NCI-H1092 treated with DMSO at 0.1 percent for 48 hours (cell line): ENCODE measurements at places on chromosomes 2 and 18.
A peak's percentile ranks its signal among the peaks of the same experiment; 100 is the strongest.

- DNase-seq, result no peak
Observed at GRCh38 chr18:32308493-32309120, 118.8 kb downstream of the MEP1B start.

DNA sequence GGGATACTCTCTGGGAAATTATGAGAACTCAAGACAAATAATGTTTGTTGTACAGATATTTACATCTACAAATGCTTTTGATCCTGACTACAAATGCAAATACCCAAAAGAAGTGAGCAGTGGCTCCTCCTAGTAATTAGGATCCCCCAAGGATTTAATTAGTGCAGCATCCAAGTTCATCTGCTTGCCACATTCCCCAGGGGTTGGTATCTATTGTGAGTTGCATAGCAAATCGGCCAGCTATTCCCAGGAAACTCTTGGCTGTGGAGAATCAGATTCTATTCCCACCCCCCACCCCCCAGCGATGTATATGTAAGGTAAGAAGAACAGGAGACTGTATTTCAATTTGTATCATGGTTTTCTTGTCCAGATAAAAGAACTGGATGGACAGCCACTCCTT, 725.1 kb upstream of the CDH7 start:
- DNase-seq, result no peak

DNA sequence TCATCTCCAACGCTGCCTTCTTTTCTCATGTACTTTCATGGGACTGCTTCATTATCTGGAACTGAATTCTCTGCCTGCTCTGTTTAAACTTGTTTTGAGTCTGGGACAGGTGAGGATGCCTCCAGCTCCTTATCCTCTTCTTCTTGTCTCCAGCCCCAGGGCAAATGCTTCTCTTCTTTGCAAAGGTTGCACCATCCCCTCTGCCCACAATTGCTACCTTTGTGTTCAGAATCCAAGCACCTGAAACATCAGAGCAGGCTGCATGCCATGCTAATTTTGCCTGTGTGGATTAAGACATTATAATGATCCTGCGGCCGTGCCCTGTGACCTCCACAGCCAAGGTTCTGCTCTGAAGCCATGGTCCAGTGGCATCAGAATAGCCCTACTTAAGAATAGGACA, 309.5 kb downstream of the EPHA4 start:
- no peak for DNase-seq

GRCh38 chr18:74203811-74204210, 55.5 kb downstream of the TIMM21 start:
- no peak for DNase-seq

DNA sequence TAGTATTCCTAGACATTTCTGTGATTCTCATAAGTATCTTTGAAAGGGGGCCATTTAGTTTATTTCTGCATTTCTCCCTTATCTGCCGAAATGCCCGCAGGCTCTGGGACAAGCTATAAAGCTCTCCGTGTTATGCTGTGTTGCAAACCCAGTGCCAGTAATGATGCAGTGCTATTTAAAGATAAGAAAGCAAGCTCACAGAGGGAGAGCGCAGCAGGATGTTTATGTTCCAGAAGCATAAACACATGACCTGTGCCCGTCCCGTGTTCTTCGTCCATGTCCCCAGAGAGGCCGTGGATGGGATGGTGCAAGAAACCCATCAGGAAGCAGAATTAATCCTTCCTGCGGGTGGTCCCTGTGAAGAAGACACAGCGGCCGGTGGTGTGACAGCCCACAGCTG, 99.4 kb downstream of the NEDD4L start:
- no peak for DNase-seq

DNA sequence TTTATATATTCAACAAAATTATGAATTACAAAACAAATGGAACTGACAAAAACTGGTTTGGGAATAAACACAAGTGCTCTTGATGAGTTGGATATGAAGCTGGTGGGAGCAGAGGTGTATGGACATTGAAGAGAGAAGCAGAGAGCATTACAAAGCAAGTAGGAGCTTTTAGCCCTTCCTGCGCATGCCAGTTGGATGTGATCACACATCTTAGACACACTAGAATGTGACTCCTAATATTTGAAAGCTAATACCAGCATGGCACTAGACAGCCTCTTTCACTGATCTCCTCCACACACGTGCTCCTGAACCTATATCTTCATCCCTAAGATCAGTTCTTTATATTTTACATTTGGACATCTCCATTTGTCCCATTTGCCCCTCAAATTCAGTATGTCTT, 298.1 kb downstream of the MTX2 start:
- DNase-seq, result no peak

- DNase-seq, result no peak
Observed at GRCh38 chr2:85435981-85436835, 17.7 kb downstream of the SH2D6 start.

DNA sequence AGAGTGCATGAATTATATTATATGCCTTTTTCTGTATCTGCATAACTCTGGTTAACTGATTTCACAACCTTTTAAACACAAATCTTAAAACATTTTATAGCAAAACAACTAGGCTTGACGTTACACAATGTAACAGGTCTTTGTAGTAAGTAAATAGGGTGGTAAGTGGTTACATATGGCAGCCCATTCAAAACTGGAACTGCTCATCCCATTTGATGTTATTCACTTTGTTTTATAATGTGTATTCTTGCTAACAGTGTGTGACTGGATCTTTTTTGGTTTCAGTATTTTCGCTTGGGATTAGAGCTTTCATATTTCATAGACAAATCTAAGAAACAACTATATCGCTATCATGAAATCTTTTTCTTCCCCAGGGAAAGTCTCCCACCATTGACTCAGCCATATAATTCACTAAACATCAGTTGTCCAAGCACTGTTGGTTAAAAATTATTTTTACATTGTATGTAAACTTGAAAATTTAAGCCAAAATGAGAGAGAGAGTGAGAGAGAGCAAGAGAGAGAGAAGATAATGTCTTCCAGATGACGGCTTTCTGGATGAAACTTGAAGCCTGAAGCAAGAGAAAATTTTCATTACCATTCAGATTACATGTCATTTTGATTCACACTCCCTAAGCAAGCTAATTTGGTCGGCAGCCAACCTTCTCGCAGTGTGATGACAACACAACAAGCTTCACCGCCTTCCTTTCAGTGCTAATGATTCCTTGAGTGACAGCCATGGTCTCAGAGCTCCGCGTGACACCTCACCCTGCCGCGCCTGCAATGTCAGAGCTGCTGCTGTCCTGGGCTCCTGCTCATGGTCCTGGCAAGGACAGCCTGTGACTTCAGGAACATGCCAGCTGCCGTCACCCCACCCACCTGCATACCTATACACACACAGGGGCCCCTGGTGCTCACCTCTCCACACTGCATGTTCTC, 946.9 kb upstream of the SOX11 start:
- peak; percentile 3 for DNase-seq

- no peak for DNase-seq
Observed at GRCh38 chr2:201931475-201931874, 102.2 kb upstream of the FZD7 start.

GRCh38 chr2:46356991-46357390, 59.8 kb downstream of the EPAS1 start:
- no peak for DNase-seq

DNA sequence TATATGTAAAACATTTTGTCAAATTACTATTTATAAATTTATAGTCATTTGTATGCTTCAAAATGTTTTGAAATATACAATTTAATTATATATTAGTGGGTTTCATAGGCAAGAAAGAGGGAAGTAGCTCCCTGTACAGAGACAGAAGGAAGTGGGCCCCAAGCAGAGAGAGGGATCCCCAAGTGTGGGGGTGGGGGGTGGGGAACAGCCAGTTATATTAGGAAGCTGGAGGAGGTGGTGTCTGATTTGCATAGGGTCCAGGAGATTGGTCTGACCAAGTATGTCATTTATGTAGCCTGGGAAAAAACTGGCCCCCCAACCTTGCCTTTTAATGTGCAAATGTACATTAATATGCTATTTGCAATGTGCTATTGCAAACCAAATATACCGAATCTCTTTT, 76.5 kb upstream of the ZSWIM2 start:
- no peak for DNase-seq

GRCh38 chr18:37483984-37484819, 81.4 kb downstream of the CELF4 start:
- DNase-seq, result no peak

DNA sequence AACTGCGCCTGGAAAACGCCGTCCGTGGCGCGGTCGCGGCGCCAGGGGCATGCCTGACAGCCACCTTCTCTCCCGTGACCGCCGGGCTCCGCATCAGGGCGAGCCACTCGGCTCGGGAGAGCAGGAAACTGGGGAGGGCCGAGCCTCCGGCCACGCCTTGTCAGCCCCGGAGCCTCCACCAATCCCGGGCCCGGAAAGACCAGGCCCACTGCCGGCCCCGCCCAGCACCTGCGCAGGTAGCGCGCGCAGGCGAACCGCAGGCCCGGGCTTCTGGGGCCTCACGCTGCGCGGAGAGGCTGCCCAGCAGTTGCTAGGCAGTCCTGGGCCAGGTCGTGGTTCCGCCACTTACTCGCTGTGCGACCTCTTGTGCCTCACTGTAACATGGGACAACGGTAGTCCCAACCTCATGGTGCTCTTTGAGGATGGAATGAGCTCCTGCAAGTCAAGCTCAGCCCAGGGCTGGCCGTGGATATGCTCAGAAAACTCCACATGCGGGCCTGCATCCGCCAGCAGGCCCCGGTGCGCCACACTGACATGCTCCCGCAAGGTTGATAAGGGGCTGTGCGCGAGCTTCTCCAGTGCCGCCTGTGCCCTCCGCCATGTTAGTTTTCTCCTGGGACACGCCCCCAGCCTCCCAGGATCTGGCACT, 97.1 kb downstream of the INHBB start:
- no peak for DNase-seq

GRCh38 chr2:147679955-147680531, 164.8 kb upstream of the ACVR2A start:
- peak; percentile 87 for DNase-seq

GRCh38 chr18:11808001-11808855, 43.0 kb upstream of the CHMP1B start:
- DNase-seq, result no peak

GRCh38 chr2:122423934-122424333, 668.5 kb downstream of the TSN start:
- no peak for DNase-seq

DNA sequence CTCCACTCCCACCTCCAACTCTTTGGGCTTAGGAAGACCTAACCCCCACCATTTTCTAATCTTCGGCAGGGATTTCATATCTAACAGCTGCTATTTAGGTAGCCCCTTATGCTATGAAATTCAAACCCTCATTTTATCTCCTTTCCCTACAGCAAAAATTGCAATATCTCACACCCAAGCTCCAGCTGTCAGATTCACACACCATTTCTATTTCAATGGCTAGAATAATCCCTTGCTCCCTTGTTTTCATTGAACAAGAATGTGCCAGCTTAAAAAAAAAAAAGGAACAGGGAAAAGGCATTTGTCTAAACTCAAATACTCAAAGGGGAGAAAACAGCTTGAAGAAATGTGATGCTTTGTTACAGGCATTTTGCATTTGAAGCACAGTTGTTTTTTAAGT, 850.6 kb upstream of the ACVR2A start:
- DNase-seq, result no peak

GRCh38 chr2:15607709-15608391, 16.2 kb downstream of the DDX1 start:
- DNase-seq, result no peak

DNA sequence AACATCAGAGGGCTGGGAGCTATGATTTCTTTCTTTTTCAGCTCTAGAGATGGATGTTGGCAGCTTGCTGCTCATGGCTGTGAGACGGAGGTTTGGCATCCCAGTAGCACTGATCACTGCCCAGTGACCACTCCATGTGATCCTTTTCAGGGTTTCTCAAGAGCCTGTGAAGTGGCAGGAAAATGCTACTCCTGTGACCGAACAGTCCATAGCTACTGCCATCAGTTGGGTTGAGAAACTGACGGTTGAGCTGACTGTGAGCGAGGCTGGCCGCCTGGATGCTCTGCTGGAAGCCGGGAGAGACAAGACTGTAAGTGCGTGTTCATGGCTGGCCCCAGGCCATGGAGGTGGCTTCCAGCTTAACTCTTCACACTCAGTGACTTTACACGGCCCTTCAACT, 34.2 kb downstream of the VWA3B start:
- DNase-seq, result no peak

GRCh38 chr2:217228732-217229131, 368.9 kb upstream of the TNP1 start:
- DNase-seq, result no peak

- no peak for DNase-seq
Observed at GRCh38 chr2:229429589-229429988, 158.5 kb upstream of the PID1 start.

DNA sequence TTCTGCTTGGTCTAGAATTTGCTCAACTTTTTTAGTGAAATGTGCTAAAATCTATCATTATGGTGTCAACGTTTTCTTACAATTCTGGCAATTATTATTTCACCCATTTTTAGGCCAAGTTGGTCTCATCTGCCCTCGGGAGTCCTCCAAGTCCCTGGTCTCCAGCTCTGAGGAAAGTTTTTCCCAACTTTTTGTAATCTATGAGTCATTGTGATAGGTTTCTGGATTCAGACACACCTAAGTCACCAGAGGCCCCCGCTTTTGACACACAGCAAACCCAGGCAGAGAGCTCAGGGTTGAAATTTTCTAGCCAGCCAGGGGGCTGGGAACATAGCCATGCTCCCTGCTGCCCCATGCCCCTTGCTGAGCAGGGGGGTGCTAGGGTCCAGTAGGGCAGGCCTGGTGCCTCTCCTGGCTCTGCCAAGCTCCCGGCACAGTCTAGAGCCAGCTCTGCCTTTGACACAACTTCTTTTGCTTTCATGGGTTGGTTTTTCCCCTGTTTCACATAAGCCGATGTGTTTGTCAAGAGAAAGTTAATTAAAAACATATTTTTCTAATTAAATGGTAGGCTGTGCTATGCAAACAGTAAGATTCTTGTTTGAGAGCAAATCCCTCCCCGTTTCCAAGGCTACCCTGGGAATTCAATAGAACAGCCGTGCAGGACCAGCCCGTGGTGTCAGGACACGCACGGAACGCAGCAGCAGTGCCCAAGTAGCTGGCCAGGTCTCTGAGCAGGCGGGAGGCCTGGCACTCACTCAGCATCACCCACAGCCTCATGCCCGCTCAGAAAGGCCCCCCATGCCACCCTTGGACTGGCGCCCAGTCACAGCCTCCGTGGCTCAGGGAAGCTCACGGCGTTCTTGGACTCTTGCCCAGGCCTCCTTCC, 25.5 kb upstream of the SNED1 start:
- DNase-seq, result peak; percentile 55

DNA sequence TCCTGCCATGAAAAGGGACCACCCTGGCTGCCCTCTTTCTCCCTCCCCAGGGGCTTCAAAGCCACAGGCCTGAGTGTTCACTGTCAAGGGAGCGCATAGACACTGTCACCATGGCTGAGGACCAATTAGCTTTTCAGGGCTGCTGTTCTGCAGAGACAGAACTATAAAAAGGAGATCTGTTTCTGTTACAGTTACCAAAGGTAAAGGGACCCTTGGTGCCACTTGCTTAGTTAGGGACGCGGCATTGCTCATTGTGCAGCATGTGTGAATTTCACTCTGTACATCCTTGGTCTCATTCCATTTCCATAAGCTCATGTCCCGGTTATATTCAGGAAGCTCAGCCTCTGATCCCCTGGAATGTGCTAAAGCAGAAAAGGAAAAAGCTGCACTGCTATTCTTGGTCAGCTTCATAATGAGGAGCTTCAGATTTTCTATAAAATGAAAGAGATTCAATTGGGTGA, 55.5 kb upstream of the RNF152 start:
- DNase-seq, result no peak
